ENCODE measurements at places on chromosomes 11 and 22.
A peak's percentile ranks its signal among the peaks of the same experiment; 100 is the strongest.

GRCh38 chr11:62922189-62922589 lies 1.0 kb upstream of the CHRM1 start:
- DNase-seq, result no peak

GRCh38 chr11:10285148-10285802 lies 8.7 kb downstream of the SBF2 start:
- DNase-seq, result no peak

DNA sequence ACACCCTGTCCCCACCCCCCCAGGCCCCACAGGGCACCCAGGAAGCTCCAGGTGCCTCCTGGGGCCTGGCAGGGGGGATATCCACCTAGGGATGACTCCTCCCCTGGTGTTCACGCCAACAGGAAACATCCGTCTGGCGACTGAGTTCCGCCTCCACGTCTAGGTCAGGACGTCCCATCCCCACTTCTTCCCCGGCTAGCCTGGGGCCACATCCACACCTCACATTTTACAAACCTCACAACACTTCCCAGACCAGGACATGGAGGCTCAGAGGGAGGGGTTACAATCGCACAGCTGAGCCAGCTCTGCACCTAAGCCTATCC lies 21.0 kb downstream of the MAFF start:
- no peak for DNase-seq

DNA sequence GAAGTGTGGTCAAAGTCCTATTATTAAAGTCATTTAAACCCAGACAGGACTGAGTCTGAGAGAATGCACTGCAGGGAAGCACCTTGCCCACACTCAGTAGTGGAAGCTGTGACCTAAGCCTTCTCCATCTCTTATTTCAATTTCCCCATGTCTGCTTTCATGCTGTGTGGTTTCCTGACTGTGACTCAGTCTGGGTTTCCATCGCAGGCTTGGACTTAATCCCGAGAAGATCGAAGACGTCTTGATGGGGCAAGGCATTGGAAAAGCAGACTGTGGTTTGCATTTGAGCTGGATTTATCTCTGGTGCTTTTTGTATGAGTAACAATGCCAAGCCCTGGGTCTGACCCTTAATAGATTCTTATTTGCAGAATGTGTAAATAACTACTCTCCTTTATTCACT lies 238.9 kb downstream of the NTM start:
- DNase-seq, result no peak

- no peak for DNase-seq
Measured at GRCh38 chr22:29531419-29531818, 22.1 kb downstream of the THOC5 start.

GRCh38 chr11:28582506-28582905 lies 474.3 kb downstream of the METTL15 start:
- DNase-seq, result no peak

DNA sequence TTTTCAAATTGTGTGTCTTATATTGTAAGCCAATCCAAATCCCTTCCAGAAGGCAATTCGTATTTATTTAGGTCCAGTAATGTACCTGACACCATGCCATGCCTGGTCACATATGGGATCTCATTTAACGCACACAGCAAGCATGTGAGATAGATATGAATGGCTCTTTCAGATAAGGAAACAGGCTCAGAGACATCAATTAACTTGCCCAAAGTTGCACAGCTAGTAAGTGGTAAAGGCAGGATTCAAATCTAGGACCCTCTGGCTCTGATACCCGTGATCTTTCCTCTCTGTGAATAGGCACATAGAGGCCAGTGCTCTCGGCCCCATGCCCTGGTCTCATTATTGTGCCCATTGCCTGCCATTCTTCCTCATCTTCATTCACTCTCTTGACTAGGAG lies 34.3 kb downstream of the KCNJ4 start:
- DNase-seq, result no peak

DNA sequence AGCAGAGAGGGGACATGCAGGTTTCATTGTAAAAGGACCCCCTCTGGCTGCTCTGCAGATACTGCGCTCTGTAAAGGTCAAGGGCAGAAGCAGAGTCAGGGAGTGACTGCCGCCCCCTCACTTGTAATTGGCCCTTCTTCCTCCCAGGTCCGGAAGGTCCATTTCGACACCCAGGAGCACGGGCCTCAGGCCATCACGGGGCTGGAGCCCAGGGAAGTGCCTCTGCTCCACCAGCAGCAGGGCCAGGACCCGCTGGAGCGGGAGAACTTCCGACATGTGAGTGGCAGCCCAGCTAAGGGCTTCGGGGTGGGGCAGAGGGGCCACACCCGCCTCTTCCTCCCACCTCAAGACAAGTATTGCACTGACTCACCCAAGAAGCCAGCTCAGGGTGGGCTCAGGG lies 24.0 kb upstream of the LRRC10B start:
- no peak for DNase-seq

DNA sequence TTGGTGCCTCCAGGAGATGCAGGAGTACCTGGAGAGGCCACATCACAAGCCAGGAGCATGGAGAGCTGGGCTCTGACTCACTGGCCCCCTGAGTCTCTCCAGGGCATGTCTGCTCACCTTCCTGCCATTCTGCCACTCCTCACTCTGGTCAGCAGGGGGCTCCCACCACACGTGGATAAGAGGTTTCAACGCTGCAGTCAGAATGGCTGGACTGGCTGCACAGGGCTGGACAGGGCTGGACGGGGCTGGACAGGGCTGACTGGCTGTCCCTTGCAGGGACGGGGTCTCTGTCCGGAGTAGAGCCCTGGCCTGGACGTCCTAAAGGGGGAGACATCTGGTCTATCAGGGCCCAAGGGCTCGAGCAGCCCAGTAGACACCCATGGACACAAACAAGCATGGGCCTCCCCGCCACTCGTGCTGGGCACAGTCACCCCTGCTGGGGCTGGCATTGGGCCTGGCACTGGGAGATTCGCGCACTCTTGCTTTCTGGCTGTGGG lies 34.6 kb downstream of the CYTH4 start:
- peak; percentile 61 for DNase-seq

- no peak for DNase-seq
Measured at GRCh38 chr11:45393826-45394225, 107.7 kb upstream of the SYT13 start.

DNA sequence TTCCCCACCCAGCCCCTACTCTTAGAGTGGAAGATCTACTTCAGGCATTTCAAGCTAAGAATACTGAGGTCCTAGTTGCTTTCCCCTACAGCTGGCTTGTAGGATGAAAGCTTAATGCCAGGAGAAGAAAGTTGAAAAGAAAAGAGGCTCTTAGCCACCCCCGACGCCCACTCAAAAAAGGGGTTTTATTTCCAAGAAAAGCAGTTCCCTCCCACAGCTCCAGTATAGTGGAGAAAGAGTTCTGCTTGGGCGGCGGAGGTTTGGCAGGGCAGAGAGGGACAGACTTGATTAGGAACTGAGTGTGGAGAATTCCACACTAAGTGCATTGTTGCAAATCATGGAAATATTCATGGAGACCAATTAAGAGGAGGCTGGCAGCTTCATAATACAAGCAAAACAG lies 470.9 kb downstream of the ETS1 start:
- DNase-seq, result no peak

DNA sequence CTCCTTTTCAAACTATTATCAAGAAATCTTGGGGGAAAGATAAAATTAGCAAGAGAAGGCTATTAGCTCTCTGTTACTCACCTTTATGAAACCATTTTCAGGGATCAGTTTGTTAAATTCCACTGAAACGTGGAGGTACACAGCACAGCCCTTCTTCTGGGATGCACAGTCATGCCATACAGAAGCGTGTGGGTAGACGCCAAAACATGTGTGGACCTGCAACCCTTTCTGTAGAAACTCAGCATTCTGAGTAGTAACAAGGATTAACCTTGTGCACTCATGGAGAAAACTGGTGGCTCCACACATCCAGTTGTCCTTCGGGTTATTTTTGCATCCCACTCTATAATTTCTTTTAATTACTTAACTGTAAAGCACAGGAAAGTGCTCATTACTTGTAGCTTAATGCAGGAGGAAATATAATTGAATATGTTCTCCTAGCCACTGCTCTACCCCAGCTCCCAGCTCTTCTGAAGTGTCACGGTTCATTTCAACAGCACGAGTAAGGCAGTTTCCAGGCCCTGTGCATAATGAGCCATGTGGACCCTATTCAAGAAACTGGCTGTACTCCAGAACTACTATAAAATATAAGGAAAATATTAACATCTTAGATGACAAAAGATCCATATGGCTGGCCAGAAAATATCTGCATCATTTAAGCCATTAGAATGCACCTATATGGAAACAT lies 26.1 kb downstream of the BDNF start:
- no peak for DNase-seq

GRCh38 chr11:120146413-120147093 lies 8.6 kb upstream of the TRIM29 start:
- no peak for DNase-seq

GRCh38 chr11:60950024-60950423 lies 2.0 kb downstream of the SLC15A3 start:
- DNase-seq, result no peak

GRCh38 chr22:25997886-25998775 lies 171.1 kb upstream of the SEZ6L start:
- DNase-seq, result no peak

GRCh38 chr11:16946477-16947282 lies 67.5 kb downstream of the PLEKHA7 start:
- no peak for DNase-seq

- DNase-seq, result no peak
Measured at GRCh38 chr22:44473166-44473565, 24.9 kb downstream of the RTL6 start.

DNA sequence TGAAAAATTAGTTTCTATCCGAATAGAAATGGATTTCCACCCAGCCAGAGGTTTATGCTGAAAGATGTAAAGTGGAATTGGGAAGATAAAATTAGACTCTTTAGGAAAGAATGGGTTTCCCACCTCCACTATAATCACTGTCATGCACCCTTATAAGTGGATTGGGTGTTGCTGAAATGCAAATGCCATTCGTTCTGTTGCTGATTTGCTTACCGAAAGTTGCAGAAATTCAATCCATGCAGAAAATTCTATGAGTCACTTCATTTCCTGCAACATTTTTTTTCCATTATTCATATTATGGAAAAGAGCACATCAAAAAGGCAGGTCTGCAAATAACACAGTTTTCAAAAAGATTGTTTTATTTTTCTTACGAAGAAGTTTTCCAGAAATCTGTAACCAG lies 65.6 kb downstream of the LDLRAD3 start:
- no peak for DNase-seq

DNA sequence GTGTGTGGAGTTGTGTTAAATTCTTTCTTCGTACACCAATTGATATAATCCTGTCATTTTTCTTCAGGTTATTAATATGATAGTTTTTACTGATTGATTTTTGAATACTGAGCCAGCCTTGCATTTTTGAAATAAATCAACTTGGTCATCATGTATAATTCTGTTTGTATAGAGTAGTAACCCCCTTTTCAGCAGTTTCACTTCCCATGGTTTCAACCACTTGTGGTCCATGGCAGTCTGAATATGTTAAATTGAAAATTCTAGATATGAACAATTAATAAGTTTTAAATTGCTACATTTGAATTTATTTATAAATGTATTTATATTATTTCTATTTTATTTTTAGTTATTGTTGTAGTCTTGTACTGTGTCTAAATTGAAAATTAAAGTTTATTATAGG lies 32.6 kb downstream of the MS4A6A start:
- DNase-seq, result no peak

GRCh38 chr11:115710426-115710825 lies 206.2 kb upstream of the CADM1 start:
- no peak for DNase-seq

DNA sequence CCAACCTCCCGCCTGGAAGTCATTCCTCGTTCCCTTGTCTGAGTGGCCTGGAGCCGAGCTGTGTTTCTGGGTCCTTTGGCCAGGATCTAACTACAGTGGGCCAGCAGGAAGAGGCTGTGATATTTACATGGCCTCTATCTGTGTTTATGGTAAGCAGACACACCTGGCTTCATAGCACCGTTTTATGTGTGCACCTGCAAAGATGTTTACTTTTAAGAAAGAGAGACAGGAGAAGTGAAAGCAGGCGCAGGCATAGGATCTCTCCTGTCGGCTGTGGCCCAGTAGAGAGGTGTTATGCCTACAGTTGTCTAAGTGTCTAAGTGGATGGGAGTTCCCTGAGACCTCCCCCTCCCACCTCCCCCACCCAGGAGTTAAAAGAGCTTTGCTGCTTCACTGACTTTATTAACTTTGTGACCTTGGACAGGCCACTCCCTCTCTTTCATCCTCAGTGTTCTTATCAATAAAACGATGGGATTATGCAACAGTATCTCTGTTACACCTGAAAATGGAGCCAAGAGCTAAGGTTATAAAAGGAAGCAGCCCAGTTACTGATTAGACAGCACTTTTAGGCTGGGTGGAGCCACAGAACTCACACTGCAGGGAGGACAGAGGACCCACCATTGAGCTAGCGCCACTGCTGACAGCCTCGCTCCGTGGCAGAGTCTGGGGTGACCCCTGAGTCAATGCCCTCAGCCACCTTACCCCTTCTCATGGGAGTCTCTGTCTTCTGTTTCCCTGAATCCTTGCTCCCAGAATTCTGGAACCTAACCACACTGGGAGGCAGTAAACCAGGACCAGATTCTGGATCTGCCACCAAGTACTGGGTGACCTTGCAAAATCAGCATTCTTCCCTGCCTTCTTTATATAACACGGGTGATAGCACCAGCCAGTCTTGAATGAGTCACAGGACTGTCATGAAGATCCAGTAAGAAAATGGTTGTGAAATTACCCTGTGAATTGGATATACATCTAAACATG lies 22.0 kb downstream of the ST14 start:
- DNase-seq, result no peak

DNA sequence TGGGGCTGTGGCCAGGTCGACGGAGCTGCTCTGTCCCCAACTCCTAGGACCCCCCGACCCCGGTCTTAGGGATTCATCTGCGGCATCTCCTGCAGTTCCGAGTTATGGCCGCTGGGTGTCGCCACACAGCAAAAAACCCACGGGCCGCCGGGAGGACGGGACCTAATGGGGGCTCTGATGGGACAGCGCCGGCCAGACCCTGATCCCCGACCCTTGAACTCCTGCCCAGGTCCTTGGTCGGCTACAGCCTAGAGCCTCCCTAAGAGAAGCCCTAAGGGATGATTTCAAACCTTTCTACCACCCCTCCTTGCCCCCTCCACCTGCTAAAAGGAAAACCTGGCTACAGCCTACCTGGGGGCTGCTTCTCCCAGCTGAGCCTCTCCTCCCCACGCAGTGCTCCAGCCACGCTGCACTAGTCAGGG lies 30.8 kb upstream of the LRRC10B start:
- peak; percentile 24 for DNase-seq

- DNase-seq, result no peak
Measured at GRCh38 chr11:130527636-130528297, 79.3 kb downstream of the ADAMTS15 start.

DNA sequence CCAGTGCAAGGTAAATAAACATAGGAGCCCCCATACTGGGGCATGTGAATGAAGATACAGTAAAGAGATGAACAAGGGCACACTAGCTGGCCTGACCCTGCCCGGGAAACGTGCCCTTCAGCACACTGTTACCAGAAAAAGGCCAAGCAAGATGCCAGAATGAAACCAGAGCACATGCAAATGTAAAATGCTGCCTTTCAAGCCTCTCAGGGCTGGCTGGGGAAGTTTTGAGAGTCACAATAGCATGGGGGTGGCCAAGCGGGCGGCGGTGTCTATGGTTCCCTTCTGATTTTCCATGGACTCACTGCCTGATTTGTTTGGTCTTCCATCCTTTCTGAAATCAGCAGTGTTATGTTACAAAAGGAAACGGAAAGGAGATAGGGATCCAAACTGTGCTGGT lies 18.9 kb upstream of the SUSD2 start:
- no peak for DNase-seq
